ENCODE measurements at places on chromosomes 6 and 20. TPM values are rescaled to one million over a fixed set of nuclear protein-coding genes. Genes with fewer than 3 reads are reported as not detected.

The THEMIS gene
- 0.25 TPM for total RNA-seq

The RBM24 gene
- 26.1 TPM for total RNA-seq

The GDAP1L1 gene
- 98.6 TPM for total RNA-seq

The SCRT2 gene
- total RNA-seq = 4.7 TPM

The NOTCH4 gene
- total RNA-seq = 4.4 TPM

The TMEM170B gene
- 47.9 TPM for total RNA-seq

The SMIM8 gene
- total RNA-seq = 23.6 TPM
